ENCODE measurements at places on chromosomes 5 and 9.

GRCh38 chr5:173752653-173753052 lies 135.5 kb upstream of the CPEB4 start:
- DNase-seq = no peak

DNA sequence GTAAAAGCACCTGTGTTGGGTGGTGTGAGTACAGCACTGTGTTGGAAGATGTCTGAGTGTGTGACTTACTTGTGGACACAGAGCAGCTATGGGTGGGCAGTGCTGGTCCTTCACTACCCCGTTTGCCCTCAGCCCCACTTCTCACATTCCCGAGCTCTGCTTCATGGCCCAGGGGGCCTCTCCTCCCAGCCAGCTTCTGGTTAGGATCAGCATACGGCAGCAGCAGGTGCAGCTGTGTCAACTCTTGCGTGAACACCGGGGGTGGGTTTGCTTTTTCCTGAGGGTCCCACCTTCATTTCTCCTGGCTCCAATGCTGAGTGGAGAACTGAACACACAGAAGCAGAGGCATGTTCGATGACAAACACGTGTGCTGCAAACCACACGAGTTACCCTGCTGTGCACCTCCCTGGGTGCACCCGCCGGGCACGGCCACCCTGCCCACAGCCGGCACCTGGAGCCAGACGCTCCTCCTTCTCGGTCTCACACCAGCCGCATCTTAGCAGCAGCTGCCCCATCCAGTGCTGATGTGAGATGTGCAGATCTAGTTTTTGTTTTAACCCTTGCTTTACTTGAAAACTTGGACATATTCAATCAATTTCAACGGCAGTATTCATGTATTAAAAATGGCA lies 14.9 kb upstream of the SLC6A3 start:
- DNase-seq = no peak

DNA sequence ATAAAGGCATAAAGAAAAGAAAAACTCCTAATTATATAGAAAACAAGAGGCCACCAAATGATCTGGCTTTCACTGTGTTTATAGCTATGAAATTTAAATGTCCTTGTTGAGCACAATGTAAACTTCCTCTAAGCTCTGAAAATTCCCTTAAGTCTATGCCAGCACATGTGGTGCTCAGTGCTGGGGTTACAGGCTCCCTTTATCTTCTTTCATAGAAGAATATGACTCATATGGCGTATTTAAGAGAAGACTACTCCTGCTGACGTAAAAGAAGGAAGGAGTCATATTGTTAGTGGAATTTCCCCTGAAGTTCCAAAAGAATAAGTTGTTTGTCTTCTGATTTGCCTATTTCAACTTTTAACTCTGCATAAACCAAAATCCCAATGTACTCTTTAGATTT lies 30.4 kb downstream of the RNF145 start:
- DNase-seq = no peak

DNA sequence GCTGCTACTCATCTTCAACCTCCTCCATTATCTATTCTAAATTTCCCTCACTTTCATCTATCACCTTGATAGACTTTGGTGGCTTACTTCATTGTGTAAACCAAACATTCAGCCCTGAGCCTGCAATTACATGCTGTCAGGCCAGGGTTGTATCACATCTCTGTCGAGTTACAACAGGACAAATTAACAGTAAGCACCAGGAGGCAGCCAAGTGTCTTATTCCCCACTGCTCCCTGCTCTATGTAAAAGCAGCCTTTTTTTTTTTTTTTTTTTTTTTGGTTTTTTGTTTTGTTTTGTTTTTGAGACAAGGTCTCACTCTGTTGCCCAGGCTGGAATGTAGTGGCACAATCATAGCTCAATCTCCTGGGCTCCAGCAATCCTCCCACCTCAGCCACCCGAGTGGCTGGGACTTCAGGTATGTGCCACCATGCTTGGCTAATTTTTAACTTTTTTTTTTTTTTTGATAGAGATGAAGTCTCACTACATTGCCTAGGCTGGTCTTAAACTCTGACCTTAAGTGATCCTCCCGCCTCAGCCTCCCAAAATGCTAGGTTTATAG lies 15.2 kb upstream of the ZCCHC9 start:
- no peak for DNase-seq

DNA sequence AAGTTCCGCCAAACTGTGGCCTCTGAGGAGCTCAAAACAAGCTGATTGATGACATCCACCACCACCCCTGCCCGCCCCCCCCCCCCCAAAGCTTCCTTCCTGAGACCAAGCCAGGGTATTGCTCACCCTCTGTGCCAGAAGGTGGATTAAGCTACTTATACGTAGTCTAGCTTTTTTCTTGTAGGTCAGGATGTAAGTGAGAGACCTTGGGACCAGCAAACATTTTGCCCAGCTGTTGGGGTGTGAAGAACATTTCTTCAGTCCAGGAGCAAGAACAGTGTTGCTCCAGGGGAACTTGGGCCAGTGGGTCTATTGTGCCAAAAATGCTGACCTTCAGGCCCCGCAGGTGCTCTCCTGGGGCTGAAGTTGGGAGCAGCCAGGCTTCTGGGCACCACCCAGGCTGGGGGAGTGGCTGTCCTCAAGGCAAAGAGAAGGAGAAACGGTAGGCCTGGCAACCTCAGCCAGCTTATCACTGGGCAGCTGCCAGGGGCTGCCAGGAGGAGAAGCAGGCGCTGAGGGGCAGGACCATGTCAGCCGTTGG lies 18.0 kb downstream of the NEURL1B start:
- no peak for DNase-seq

DNA sequence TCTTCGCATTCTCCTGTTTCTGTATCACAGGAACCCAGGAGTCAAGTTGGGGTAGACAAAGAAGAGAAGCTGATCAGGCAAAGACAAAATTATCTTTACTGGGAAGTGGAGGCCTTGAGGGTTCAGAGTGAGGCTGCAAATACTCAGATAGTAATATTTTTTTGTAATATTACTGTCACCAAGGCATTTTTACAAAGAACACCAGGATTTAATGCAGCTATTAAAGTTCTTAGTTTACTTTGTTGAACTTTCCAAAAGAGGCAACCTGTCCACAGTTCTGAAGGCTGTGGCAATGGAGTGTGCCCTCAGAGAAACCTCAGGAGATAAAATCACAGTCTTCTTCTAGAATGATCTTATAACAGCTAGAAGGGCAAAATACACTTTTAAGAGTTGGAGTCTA lies 74.9 kb downstream of the PGM5 start:
- DNase-seq = no peak

GRCh38 chr9:136318111-136318775 lies 9.1 kb upstream of the GPSM1 start:
- no peak for DNase-seq

DNA sequence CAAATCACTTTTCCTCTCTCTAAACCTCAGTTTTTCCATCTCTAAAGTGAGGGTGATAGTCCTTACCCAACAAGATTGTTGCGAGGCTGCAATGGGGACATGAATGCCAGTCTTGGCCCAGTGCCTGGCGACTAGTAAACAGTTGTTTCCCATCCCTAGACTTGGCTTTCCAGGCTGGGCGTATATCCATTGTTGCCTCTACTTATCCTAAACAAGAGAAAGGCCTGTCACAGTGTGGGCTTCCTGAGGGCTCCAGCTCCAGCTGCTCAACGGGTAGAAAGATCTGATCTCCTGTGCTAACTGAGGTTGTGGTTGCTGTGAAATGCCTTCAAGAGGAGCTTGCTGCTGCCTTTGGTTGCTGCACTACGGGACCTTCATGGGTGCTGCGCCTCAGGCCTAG lies 142.0 kb downstream of the NSG2 start:
- no peak for DNase-seq

DNA sequence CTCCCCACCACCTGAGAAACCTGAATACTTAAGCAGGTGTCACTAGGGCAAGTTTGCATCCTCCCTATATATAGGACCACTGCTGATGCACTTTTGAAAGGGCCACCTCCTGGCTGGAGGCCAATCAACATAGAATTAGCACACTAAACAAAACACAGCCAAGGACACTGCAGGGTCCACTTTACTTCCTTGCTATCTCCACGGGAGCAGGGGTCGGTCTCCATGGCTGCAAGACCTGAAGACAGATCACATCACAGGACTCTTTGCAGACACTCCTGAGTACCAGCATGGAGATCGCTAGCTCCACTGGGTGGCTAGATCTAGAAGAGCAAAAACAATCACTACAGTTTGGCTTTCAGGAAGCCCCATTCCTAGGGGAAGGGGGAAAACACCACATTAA lies 72.3 kb downstream of the C9orf153 start:
- no peak for DNase-seq

- DNase-seq = no peak
Measured at GRCh38 chr5:129379406-129379805, 80.7 kb upstream of the ADAMTS19 start.

All from globus pallidus (tissue), 1 donor.